ENCODE measurements at places on chromosomes 7 and 10.

- no peak for DNase-seq
Observed at GRCh38 chr10:76161301-76161582, 729.8 kb downstream of the LRMDA start.

- DNase-seq: no peak
Observed at GRCh38 chr10:18424200-18424599, 227.2 kb downstream of the NSUN6 start.

DNA sequence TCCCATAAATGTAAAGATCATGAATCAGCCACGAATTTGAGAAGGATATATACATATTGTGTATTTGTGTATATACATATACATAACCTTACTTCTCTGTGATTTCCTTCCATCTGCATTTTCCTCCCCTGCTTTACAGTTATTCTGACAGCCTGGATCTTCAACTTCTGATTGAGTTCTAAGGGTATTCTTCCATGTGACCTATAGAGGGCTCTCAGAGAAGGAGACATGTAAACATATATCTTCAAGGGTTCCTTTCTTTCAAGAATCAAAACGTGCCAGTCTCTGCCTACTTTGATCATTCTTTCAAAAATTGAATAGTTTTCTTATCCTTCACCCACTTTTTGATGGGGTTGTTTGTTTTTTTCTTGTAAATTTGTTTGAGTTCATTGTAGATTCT is 453.7 kb upstream of the POT1 start:
- no peak for DNase-seq

DNA sequence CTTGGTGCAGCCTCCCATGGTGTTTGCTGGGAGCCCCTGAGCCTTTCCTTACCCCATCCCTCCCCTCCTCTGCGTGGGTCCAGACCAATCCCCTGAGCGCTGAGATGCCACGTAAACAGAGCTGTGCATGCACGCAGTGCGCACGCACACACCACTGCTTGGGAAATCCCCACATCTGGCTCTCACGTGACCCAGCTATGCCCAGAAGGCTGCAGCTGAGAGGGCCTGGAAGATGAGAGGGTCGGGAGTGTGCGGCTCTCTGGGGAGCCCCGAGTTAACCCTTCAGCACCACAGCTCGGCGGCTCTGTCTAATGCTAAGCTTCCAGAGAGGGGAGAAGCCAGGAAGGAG is 177.2 kb downstream of the SH3PXD2A start:
- peak; percentile 97 for DNase-seq

- no peak for DNase-seq
Observed at GRCh38 chr10:62627983-62628382, 176.5 kb upstream of the ADO start.

- peak; percentile 41 for DNase-seq
Observed at GRCh38 chr10:4775808-4776207, 50.2 kb upstream of the AKR1E2 start.

DNA sequence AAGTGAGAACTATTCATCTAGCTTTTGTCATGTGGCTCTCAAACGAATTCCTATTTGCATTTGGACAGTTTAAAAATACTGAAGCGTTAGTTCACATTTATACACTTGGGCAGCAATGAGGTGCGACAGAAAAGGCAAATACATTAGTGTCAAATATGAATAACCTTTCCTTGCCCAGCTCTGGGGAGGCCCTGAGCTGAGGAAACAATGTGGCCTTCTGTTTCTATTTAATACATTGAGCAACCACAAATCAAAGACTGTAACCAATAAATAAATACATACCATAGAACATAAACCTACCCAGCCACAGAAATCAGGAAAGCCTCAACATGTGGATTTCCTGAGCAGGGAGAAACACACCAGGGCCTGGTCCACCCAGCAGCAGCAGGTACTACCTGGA is 585.2 kb downstream of the PARD3 start:
- no peak for DNase-seq

- DNase-seq: no peak
Observed at GRCh38 chr10:37680716-37681616, 176.4 kb downstream of the ZNF248 start.
